ENCODE measurements at places on chromosomes 4 and X. TPM values are rescaled to one million over a fixed set of nuclear protein-coding genes. Genes with fewer than 3 reads are reported as not detected.

DNA sequence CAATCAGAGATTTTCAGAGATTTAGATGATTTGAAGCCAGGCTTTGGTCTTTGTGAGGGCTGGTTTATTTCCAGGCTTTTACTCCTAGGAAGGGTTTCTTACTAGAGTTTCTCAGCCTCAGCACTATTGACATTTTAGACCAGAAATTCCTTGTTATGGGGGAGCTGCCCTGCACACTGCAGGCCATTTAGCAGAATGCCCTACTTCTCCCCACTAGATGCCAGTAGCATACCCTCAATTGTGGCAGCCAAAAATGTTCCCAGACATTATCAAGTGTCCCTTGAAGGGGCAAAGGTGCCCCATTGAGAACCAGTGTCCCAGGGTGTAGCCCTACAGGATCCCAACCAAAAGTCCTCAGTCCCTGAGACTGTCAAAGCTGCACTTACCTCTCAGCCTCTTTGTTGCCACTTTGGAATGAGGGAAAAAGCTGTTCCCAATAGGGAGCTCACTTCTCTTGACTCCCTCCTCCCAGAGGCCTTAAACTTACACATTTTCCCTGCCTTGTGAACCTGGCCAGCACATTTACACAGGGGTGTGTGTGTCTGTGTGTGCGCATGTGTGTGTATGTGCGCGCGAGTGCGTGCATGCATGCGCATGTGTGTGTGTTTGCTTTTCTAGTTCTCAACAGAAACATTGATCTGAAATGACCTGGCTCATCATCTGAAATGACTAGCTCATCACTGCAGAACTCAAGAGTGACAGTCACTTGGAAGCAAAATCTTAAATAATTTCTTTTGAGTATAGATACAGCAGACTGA lies 231.4 kb downstream of the QDPR start:
- H3K4me1 ChIP-seq: no peaks in the 10 kb centered on the region
- no peak overlapping the region for H3K27ac ChIP-seq
- H3K27me3 ChIP-seq: no peaks in the 10 kb centered on the region
- DNase-seq: no peak

GRCh38 chr4:121977251-121978171 lies 25.7 kb upstream of the TRPC3 start:
- H3K27me3 ChIP-seq: no peaks in the 10 kb centered on the region
- peak; percentile 56 for DNase-seq

DNA sequence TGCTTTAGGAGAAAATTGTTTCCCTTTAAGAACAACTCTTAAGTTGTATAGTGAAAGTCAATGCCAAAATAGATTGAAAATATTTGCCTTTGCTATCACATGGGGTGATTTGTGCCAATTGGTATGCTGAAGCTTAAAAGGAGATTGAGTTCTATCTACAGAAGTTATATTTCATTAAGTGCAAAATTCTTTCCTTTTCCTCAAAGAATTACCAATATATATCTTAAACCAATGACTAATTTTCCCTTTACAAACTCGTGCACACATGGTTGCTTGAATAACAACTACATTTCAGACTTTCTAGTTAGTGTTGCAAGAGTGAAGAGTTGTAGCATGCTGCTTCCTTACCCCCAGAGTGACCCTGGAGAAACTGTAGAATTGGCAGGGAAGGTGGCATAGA lies 990.0 kb upstream of the PABPC4L start:
- H3K4me3 ChIP-seq: no peak overlapping the region
- no peak for DNase-seq
- no peaks in the 10 kb centered on the region for H3K36me3 ChIP-seq
- no peak overlapping the region for H3K27ac ChIP-seq
- H3K4me1 ChIP-seq: no peaks in the 10 kb centered on the region

DNA sequence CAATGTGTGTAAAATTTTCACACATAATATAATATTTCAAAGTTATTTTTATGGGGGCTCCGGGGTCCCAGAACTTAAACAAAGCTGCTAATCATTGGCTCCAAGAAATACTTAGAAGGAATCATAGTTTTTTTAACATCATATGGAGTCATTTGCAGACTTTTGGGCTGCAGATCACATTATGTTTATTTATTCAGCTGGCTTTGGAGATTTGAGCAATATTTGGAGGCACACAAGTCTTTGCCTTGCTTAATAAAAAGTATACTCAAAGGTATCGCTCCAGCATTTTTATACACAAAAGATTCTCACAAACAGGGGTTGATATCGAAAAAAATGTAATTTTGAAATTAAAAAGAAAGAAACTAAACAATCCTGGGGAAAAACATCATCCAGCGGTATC lies 382.5 kb upstream of the TENM3 start:
- H3K36me3 ChIP-seq: no peaks in the 10 kb centered on the region
- no peaks in the 10 kb centered on the region for H3K27me3 ChIP-seq
- H3K4me3 ChIP-seq: no peak overlapping the region
- no peaks in the 10 kb centered on the region for H3K4me1 ChIP-seq
- no peak overlapping the region for H3K27ac ChIP-seq
- DNase-seq: no peak

Gene FRAS1
- polyA plus RNA-seq: 0.04 TPM

Gene CD99
- 182 TPM for polyA plus RNA-seq

Gene SSX1
- not detected for polyA plus RNA-seq
